ENCODE measurements at places on chromosomes 2 and 18. TPM values are rescaled to one million over a fixed set of nuclear protein-coding genes. Genes with fewer than 3 reads are reported as not detected.
A peak's percentile ranks its signal among the peaks of the same experiment; 100 is the strongest.

Gene KCNK3
- under 0.01 TPM for total RNA-seq

GRCh38 chr2:152078023-152078422, 20.8 kb downstream of the CACNB4 start:
- DNase-seq, result no peak
- no peak overlapping the region for H3K27ac ChIP-seq
- no peaks in the 10 kb centered on the region for H3K4me1 ChIP-seq

DNA sequence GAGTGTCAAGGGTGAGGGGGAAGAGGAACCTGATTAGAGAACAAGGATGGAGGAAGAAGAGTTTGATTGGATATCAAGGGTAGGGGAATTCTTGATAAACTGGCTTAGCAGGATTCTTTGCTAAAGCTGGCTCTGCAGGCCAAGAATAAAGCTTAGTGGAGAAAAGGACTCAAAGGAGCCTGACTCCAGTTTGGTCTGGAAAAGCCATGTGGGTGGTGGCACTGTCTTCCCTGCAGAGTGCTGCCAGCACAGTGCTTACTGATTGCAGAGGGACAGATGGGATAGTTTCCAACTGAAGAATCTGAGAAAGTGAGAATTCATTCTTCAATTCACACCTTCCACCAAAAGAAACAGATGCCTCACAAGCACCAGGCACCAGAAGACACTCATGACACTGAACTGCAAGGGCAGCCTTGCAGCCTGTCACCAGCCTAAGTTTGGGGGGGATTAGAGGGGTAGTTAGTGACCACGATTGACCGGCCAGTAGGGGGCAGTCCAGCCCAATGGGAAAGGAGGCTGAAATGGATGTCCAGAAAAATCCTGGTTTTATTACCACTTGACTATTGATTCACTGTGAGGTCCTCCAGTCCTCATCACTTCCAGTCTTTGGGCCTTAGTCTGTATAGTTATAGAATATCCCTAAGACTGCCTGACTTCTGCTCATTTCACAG, 334.5 kb downstream of the SMAD2 start:
- no peak for DNase-seq
- no peak overlapping the region for H3K27ac ChIP-seq
- no peaks in the 10 kb centered on the region for H3K4me1 ChIP-seq
- no peaks in the 10 kb centered on the region for H3K27me3 ChIP-seq

DNA sequence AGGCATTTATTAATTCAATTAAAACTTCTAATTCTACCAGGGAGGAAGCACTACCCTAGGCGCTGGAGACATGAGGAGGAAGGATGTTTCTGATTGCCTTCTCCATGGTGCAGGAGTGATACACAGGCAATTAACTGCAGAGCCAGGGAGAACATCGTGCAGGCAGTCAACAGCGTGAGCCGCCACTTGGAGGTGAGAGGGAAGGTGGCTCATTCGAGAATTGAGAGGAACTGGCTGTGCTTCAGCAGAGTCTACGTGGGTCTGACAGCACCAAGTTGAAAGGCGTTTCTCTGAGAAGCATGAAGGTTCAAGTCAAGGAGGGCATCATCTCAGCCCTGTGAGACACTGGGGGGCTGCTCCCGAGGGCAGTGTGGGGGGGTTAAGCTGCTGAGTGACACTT, 388.7 kb upstream of the MYT1L start:
- no peaks in the 10 kb centered on the region for H3K4me1 ChIP-seq
- no peak for DNase-seq
- no peak overlapping the region for H3K4me3 ChIP-seq
- H3K36me3 ChIP-seq, result no peaks in the 10 kb centered on the region
- H3K27ac ChIP-seq, result no peak overlapping the region

- no peaks in the 10 kb centered on the region for H3K27me3 ChIP-seq
- H3K27ac ChIP-seq, result no peak overlapping the region
- no peak for DNase-seq
- no peak overlapping the region for H3K4me3 ChIP-seq
Observed at GRCh38 chr18:59658941-59659340, 38.3 kb downstream of the CCBE1 start.

DNA sequence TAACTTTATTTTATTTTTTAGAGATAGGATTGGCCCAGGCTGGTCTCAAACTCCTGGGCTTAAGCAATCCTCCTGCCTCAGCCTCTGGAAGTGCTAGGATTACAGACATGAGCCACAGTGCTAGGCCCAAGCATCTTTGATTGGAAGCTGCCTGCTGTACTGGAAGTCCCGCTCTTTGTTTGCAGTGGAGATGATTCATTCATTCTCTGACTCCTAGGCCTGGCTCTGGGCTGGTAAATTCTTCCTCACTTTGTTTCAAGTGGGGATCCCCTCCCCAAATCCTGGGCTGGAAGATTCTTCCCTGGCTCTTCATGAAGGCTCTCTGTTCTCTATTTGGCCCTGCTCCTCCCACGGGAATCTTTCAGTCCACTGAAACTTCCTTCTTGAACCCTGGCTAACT, 81.9 kb downstream of the NEURL3 start:
- H3K27ac ChIP-seq, result no peak overlapping the region
- no peaks in the 10 kb centered on the region for H3K4me1 ChIP-seq
- peaks cover 11% of the 10 kb centered on the region for H3K27me3 ChIP-seq
- H3K36me3 ChIP-seq, result no peaks in the 10 kb centered on the region

DNA sequence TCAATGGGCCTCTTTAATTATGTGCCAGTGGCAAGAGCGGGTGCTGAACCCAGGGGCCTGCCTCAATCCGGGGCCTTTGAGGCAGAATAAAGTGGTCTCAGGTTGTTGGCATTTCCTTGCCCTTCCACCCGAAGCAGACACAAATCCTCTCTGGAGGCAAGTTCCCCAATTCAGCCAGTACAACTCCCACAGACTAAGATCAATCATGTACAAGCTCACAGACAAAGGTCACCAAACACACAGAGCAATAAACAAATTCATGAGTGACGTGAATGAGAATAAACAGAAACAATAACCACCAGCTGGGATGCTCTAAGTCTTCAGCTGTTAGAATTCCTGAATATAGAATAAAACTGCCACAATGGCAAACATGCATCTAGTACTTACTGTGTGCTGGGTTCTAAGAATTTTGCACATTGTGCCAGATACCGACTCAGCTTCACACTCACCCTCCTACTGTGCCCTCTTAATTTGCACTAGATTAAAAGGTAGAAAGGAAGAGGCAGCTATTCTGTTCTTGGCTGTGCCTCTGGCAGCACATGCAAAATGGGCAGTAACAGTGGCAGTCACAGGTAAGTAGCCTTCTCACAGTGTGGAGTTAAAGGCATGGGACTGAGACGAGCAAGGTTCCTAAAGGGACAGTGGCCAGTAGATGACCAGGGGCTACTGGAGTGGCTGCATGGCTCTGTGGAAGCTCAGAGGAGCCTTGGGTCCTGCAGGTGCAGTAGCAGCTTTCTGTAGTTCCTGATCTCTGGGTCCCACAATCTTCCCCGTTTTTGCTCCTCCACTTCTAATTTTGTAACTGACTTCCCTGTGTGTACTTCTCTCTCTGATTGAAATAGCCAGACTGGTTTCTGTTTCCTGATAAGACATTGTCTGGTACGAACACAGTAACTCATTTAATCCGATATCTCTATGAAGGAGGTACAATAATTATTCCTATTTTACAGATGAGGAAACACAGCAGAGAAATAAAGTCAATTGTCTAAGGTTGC, 34.6 kb upstream of the IL1B start:
- no peaks in the 10 kb centered on the region for H3K4me1 ChIP-seq
- DNase-seq, result no peak
- no peaks in the 10 kb centered on the region for H3K36me3 ChIP-seq
- no peak overlapping the region for H3K4me3 ChIP-seq
- no peaks in the 10 kb centered on the region for H3K27me3 ChIP-seq

GRCh38 chr2:242032780-242033656, 163.5 kb downstream of the RTP5 start:
- peaks cover 82% of the 10 kb centered on the region for H3K27me3 ChIP-seq
- H3K4me3 ChIP-seq, result no peak overlapping the region
- H3K4me1 ChIP-seq, result peaks cover 8% of the 10 kb centered on the region
- no peak for DNase-seq
- no peak overlapping the region for H3K27ac ChIP-seq

DNA sequence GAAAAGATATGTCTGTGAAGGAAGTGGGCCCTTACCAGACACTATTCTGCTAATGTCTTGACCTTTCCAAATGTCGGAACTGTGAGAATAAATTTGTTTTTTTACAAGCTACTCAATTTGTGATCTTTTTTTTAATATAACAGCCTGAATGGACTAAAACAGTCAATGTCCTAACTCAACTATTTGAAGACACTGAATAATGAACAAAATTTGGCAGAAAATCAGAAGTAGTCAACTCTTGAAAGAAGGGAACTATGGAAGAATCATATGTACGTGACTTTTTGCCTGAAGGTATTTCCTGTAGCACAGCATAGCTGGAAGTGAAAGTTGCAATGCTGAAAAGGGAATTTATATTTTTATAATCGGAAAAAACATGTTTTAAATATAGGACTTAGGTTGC, 351.8 kb upstream of the TFPI start:
- no peaks in the 10 kb centered on the region for H3K36me3 ChIP-seq
- no peak overlapping the region for H3K4me3 ChIP-seq
- no peaks in the 10 kb centered on the region for H3K27me3 ChIP-seq
- H3K4me1 ChIP-seq, result no peaks in the 10 kb centered on the region
- DNase-seq, result no peak

GRCh38 chr2:163121483-163121882, 282.9 kb upstream of the KCNH7 start:
- no peak overlapping the region for H3K27ac ChIP-seq
- no peak overlapping the region for H3K4me3 ChIP-seq
- DNase-seq, result no peak
- H3K27me3 ChIP-seq, result no peaks in the 10 kb centered on the region
- H3K4me1 ChIP-seq, result no peaks in the 10 kb centered on the region

DNA sequence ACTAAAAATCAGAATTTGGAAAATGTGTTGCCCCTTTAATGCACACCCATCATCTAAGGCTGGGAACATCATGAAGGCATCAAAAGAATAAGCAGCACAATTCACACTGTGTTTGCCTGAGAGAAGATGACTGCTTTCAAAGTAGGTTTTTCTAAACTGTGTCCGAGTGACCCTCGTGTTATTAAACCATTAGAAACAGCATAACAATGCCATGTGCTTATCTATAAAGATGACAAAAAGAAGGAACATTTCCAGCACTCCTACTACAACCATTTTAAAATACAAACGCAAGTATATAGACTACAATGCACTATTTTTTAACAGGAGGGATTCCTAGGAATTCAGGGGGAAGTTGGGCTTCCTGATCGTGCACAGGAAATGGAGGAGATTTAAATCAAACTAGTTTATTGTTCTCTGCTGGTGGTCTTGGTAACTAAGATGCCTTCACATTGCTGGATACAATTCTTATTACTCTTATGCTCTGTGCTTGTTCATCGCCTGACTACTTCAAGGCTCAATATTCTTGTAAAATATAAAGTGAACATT, 305.9 kb upstream of the CCDC68 start:
- no peak overlapping the region for H3K4me3 ChIP-seq
- DNase-seq, result no peak
- no peaks in the 10 kb centered on the region for H3K4me1 ChIP-seq
- no peaks in the 10 kb centered on the region for H3K27me3 ChIP-seq
- H3K27ac ChIP-seq, result no peak overlapping the region

GRCh38 chr18:54479365-54479764, 111.7 kb upstream of the DYNAP start:
- no peak overlapping the region for H3K4me3 ChIP-seq
- no peak for DNase-seq
- H3K36me3 ChIP-seq, result no peaks in the 10 kb centered on the region
- H3K4me1 ChIP-seq, result no peaks in the 10 kb centered on the region
- no peak overlapping the region for H3K27ac ChIP-seq

DNA sequence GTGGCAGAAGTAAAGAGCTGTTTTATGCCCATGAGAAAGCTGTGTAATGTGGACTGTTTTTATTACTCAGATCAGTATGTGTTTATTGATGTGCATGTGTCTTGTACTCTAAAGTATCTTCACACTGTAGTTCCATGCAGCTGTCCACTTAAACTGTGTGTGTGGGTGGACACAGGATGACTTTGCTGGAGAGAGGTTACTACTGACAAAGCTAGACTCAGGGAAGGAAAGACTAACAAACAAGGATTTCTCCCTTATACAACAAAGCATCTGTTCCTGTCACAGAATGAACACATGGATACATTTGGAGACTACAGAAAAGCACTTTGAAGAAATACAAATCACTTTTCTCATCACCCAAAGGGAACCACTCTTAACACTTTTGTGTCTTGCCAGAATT, 10.0 kb downstream of the FHOD3 start:
- H3K4me1 ChIP-seq, result peaks cover 14% of the 10 kb centered on the region
- H3K27ac ChIP-seq, result no peak overlapping the region
- no peak overlapping the region for H3K4me3 ChIP-seq
- H3K27me3 ChIP-seq, result no peaks in the 10 kb centered on the region
- H3K36me3 ChIP-seq, result no peaks in the 10 kb centered on the region
- DNase-seq, result peak; percentile 84

GRCh38 chr18:59994357-59994756, 94.6 kb downstream of the PMAIP1 start:
- no peak overlapping the region for H3K27ac ChIP-seq
- no peaks in the 10 kb centered on the region for H3K36me3 ChIP-seq
- H3K27me3 ChIP-seq, result peaks cover 26% of the 10 kb centered on the region
- H3K4me1 ChIP-seq, result no peaks in the 10 kb centered on the region
- peak; percentile 12 for DNase-seq

DNA sequence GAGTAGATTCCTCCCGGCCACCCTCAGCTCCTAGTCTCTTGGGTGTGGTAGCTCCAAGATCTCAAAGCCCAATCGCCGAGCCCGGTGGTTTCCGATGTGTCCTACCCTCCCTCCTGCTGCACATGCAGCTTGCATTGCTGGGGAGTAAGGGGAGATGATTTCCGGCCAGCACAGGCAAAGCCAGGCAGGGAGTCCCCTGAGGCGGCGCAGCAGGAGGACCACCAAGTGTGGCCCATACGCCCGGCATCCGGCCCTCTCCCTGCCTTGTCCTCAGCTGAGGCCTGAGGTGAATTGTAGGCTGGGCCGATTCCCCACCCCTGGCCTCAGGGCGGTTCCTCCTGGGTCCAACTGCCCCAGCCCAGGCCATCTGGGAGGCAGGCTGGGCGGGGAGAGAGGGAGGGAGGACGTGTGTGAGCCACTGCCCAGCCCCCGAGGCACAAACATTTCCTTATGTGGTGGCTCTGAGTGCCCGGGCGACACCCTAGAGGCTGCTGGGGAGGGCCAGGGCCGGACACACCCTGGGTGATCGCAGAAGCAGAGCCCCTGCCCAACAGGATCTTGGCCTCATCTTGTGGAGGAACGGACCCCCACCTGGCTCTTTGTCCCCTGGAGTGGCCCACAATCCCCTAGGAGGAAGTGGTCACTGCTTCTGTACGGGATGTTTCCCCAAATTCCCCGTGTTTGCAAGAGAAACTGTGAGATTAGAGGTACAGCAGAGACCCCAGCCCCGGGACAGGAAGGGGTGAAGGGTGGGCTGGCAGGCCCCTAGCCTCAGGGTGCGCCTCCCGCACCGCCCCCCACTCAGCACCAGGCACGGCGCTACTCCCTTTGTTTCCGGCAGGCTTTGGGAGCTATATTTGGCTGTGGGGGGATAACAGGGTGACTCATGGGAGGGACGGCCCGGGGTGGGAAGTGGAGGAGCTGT, 41.9 kb upstream of the PTMA start:
- no peaks in the 10 kb centered on the region for H3K36me3 ChIP-seq
- peak; percentile 91 for DNase-seq
- H3K27me3 ChIP-seq, result no peaks in the 10 kb centered on the region

GRCh38 chr2:108933691-108934117, 55.3 kb downstream of the EDAR start:
- no peak overlapping the region for H3K27ac ChIP-seq
- H3K36me3 ChIP-seq, result no peaks in the 10 kb centered on the region
- H3K27me3 ChIP-seq, result peaks cover 85% of the 10 kb centered on the region

GRCh38 chr2:19607931-19608771, 249.7 kb upstream of the OSR1 start:
- peak; percentile 93 for DNase-seq
- H3K36me3 ChIP-seq, result no peaks in the 10 kb centered on the region
- no peak overlapping the region for H3K4me3 ChIP-seq
- H3K27me3 ChIP-seq, result no peaks in the 10 kb centered on the region
